ENCODE measurements at places on chromosomes 12 and 14. TPM values are rescaled to one million over a fixed set of nuclear protein-coding genes. Genes with fewer than 3 reads are reported as not detected.

Gene TSPAN8
- not detected for total RNA-seq

Gene MLXIP
- 3.8 TPM for total RNA-seq

Gene SLC39A5
- total RNA-seq: 0.36 TPM

Gene PACS2
- total RNA-seq: 18.1 TPM

GRCh38 chr12:87671757-87672156, 357.4 kb downstream of the C12orf50 start:
- peak; percentile 10 for DNase-seq

DNA sequence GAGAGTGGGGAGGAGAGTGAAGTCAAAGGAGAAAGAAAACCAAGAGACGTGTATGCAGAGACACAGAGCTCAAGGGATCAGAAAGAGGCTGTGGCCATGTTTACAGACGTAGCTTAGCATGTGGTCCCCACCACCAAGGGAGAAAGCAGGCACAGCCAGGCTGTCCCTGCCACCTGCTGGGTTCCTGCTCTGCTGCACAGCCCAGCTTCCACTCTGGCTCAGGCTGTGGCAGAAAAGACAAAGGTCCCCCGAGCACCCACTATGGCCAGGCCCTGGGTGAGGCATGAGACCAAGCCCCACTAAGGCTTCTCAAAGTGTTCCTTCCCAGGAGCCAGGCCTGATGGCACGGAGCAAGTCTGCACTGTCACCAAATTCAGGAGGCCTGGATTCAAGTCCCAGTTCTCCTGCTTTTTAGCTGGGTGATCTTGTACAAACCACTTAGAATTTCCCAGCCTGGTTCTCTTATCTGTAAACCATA, 25.9 kb upstream of the COL2A1 start:
- DNase-seq: no peak

DNA sequence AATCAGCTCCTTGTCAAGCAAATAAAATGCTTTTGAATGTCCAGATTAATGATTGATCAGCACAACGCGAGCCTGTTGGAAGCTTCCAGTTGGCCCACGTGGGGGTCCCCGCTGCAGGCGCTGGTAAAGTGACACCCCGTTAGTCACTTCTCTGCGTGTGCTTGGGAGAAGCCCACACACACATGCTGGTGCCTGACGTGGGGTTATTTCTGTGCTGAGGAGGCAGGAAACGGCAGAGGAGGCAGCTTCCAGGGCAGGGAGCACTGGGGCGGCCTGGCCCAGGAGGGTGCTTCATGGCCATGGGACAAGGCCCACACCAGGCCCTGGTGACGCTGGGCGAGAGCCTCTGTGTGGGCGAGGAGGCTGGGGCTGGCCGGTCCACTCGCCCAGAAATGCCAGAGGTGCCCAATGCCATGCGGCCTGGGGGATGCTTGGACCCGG, 101.5 kb downstream of the KIF26A start:
- no peak for DNase-seq

DNA sequence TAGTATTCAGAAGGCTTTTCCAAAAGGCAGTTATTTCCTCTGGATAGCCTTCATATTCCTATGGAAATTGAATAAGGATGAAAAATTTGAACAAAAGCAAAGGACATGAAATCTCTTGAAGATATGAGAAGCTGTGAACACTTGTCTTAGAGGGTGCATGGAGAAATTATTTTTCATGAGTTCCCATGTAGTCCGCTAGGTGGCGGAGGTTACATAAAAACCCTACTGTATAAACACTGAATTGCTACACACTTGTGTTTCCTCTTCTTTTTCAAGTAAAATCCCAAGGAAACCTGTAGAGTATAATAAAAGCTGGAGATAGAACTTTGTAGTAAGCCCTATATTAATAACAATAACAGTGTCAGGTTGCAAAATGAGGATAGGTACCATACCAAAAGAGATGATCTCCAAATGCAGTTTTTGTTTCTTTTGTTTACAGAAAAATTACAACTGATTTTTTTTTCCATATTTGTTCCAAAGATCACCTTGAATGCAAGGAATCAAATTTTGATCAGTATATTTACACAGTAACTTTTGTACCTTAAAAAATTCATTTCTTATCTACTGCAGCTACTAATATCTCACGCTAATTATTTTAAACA, 37.8 kb upstream of the OR4E1 start:
- peak; percentile 39 for DNase-seq

DNA sequence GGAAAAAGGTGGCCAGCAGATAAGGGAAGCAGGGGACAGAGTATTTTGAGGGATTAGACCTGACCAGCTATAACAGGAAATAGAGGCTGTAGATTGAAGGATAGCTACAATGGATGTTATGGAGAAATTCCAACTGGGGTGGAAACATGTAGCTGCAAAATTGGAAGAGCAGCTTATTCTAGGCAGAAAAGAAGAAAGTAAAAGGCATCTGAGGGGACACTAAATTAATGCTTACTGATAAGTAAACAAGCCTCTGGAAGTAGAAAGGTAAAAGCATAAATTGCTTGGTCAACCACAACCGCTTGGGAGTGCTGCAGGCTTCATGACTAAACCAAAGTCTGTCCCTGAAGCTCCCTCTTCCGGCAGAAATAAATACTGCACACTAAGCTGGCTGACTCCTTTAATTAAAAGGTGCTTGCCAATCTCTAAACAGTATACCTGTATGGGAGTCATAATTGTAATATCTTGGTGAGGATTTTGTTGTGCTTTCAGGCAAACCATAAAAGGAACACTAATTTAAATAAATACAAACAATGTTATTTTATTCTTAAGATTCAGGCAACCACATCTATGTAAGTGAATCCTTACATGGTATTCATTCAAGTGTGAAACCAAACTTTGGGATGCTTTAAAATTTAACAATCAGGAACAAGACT, 7.7 kb downstream of the UBC start:
- DNase-seq: peak; percentile 85

DNA sequence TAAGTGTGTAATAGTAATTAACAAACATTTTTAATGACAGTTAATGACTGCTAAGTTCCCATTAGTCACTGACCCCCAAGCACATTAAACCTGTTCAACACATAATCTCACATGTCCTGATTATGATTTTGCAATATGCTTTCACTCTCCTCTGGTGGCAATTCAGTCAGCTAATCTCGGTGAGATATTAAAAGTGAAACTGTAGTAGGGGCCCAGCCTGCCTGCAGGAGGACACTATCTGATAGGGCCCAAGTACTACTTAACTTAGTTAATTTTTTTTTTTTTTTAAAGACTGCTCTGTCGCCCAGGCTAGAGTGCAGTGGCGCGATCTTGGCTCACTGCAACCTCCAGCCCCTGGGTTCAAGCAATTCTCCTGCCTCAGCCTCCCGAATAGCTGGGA, 48.8 kb downstream of the CIT start:
- no peak for DNase-seq

GRCh38 chr12:42792265-42792664, 202.7 kb upstream of the PRICKLE1 start:
- DNase-seq: no peak

DNA sequence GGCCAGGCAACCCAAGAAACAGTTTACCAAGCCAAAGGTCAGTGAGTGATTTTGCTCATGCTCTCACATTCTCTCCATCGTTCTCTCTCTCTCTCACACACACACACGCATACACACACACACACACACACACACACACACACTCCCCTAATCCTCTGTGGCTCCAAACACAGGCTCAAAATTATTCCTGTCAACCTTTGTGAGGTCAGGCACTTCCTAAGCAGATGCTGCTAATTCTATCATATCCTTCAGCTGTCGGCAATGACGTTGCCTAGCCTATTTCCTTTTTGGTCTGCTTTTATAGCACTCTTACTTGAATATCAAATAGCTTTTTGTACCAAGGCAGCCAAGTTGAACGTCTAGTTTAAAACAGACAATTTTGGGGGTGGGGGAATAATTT, 98.9 kb upstream of the EGLN3 start:
- no peak for DNase-seq

DNA sequence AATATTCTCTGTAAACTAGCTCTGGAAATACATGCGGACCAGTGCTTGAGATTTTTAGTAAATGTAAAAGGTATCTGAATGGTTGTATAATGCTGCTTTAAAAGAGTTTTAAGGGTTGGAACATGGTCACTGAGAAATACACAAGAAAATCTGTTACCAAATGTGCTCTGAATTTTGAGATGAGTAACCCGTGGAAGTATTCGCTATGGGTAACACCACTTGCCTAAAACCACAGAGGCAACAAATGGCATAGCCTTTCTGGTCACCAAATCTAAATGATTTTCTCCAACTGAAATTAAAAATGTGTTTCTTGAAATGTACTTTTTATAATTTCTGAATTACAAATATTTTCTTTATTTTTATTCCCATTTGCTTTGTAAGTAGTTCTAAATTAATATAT, 745.7 kb downstream of the DIO2 start:
- no peak for DNase-seq

DNA sequence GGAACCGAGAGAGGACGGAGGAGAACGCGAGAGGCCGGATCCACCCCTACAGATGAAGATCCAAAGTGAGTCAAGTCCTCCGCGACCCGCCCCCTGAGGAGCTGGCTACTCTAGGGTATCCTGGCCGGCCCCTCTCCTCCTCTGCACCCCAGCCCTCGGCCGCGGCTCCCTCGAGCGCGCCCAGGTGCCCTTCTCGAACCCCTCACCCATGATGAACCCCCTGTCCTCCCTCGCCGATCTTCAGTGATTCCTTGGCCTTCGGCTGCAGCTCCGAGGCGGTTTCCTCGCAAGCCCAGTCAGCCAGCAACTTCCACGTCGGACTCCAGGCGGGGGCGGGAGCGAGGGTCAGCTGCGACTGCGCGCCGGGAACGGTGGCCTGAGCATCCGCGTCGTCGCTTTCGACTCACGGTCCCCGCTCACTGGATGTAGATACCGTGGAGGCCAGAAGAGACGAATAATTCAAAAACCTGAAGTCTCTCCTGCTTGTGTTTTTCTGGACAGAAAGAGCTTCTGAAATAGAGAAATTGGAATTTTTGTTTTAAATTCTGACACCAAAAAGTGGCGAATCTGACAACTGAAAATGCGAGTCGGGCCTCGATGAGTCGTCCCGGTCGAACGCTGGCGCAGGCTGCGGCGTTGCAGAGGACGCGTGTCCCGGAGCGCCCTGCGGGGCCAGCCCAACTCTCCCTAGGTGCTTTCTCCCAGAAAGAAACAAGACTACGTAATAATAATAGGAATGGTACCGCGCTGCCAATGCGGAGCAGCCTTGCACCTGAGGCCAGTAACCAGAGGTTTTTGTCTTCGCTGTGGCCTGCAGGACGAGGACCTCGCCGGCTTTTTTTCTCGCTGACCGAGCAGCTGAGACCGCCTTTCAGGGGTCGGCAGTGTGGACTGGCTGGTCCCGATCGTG, at the start of gene ARL1:
Gene ARL1 (minus strand): TSS at position 337 of the 910 bp plus-strand sequence. CDS start 127 bp downstream, at position 210.
- peak; percentile 85 for DNase-seq

DNA sequence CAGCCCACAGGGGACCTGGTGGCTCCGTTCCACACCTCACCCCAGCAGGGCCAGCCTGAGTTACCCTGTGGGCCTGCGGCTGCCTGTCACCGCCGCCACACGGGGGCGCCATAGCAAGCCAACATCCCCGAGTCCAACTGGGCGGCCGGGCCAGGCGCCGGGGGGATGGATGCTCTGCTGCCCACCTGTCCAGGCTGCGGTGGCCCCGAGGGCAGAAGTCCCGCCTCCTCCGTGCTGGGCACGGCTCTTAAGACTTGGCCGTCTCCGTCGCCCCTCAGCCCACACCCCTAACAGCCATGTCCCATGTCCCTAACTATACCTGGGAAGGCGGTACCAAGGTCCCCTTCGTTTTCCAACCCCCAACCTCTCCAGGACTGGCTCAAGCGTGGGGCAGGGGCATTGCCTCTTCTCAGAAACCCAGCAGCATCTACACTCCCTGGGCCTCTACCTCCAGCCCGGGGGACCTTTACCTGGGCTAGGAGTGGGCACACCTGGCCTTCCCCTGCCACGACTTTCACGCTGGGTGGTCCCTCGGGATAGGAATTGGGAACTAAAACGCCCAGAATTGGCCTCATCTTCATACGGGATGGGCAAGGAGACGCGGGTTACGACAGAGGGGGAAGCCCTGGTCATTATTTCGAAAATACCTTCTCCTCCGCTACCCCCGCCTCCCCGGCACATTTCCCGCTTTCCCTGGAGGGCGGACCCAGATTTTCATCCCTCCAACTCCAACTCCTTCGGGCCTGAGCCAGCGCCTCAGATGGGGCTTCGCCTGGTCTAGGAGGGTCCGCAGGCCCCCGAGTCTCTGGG, 1.1 kb upstream of the CYP46A1 start:
- DNase-seq: peak; percentile 51

DNA sequence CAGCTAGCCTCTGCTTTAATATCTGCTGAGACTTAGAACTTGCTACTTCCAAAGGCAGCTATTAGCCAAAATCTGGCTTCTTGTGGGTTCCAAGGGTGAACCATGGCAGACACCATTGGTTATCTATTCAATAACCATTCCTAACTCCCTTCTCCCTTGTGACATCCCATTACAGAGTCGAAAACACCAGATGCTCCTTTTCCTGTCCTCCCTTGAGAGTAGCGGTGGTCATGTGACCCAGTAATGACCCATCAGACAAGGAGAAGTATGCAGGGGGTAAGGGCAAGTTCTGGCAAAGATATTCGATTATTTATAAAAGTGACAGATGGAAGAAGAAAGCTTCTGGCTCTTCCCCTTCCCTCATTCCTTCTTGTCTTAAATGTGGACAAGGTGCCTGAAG, 20.1 kb downstream of the TGFB3 start:
- DNase-seq: no peak

GRCh38 chr14:85934886-85935254, 404.9 kb downstream of the FLRT2 start:
- no peak for DNase-seq

DNA sequence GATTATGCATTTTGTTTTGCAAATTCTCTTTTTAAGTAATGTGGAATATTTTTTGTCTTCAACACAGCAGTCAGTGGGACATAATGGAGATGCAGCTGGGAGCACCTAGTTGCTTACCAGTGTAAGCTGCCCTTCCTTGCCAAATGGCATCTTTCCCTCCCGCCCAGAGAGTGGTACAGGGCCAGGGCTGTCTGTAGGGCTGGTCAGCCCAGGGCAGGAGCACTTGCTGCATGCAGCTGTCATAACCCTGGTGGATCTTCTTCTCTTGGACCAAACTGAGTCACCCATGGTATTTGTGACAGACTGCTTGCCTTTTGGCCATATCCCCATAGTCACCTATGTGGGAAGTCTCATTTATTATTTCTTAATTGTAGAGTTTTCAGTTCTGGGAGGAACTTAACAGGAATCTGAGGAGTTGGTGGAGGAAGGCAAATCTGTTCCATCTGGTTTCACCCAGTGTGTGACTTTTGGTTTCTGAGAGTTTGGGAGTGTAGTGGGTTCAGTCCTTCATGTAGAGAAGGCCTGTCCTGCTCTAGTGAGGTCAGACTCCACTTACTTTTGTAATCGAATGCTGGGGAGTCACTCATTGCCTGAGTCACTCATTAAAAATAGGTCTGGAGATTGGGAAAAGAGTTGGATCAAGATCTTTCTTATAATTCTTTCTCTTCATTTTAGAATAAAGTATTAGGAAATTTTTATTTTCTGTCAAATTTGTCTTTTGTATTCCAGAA, 62.0 kb upstream of the ASPG start:
- no peak for DNase-seq

- DNase-seq: no peak
Observed at GRCh38 chr12:22266101-22266500, 68.4 kb downstream of the ST8SIA1 start.

DNA sequence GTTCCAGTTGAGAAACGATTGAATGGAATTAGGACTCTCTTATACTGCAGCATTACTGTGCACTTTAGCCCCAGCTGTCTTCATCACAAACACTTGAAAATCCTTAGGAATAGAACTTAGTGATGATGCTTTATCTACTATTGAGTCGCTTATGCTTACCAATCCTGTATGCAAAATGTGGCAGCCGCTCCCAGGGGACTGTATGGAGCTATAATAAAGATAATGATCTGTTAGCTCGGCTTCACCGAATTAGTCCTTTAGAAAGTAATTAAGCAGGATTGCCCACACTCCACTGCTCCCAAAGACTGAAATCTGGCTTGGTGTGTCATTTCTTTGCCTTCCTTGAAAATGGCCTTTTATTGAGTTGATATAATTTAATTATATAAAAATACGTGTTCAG, 10.6 kb downstream of the EML1 start:
- DNase-seq: no peak
